Left ventricle myocardium inferior (tissue), 1 donor: ENCODE measurements at places on chromosomes 11 and 22. TPM values are rescaled to one million over a fixed set of nuclear protein-coding genes. Genes with fewer than 3 reads are reported as not detected.

SERPINH1 gene
- 57.6 TPM for total RNA-seq

DDTL gene
- total RNA-seq = 1.5 TPM

TP53AIP1 gene
- total RNA-seq = not detected

- no peak for DNase-seq
These were observed 1.6 kb downstream of the IL2RB start for GRCh38 chr22:37148031-37148651.
